Heart left ventricle (tissue), 16 donors: ENCODE measurements at places on chromosomes 12 and 14.

GRCh38 chr12:45547132-45547531 lies 182.4 kb upstream of the ARID2 start:
- DNase-seq: no peak

DNA sequence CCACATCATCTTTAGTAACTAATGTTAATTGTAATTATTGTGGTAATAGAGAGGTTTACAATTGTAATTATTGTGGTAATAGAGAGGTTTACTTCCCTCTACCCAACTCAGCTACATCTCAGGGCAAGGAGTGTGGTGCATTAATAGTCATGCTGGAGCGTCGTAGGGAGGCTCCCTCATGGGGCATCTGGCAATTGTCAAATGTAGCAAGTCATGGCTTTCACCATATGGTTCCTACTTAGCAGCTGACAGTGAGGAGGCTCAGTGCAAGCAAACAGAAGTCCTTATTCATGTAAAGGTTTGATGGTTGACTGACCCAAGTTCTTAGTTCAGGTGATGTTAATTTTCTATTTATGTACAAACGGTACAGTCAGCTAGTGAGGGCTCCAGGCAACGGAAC lies 1012.0 kb downstream of the FLRT2 start:
- no peak for DNase-seq

- no peak for DNase-seq
Observed at GRCh38 chr12:111692575-111693210, 6.8 kb downstream of the ACAD10 start.

- no peak for DNase-seq
Observed at GRCh38 chr12:125186471-125187147, 121.4 kb downstream of the AACS start.

DNA sequence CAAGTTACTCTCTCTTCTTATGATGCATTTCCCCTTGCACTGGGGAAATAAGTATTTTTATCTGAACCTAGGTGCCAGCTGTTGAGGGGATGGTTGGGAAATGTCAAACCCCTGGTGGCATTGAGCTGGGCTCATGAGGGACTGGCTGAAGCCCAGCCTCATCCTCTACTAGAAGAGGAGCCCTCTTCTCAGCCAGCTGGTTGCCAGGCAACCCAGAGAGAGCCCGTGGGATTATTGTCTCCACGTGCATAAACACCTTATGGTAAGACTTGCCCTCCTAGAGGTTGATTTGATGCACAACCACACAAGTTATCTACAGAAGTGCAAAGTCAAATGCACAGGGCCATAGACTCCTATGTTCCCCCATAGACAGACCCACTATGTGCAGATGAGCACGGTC lies 89.8 kb downstream of the WSCD2 start:
- DNase-seq: no peak

DNA sequence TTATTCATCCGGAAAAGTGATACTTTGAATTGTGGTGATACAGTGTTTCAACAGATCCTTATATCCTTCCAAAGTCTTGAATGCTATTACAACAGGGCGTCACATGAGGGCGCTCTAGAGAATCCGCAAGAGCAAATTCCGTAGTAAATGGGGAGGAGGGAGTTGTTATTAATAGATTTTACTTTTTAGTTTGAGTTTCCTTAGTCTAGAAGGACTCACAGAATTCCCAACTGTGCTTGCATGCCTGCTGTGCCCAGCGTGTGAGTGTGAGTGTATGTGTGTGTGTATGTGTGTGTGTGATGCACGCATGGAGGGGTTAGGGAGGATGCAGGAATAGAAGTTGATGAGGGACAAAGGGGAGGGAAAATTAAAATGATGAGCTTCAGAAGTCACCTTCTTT lies 375.3 kb downstream of the C12orf75 start:
- DNase-seq: peak; percentile 58

GRCh38 chr12:8905546-8905945 lies 8.8 kb upstream of the PHC1 start:
- DNase-seq: no peak
